NB4 (cell line): ENCODE measurements at places on chromosomes 1 and 21.

DNA sequence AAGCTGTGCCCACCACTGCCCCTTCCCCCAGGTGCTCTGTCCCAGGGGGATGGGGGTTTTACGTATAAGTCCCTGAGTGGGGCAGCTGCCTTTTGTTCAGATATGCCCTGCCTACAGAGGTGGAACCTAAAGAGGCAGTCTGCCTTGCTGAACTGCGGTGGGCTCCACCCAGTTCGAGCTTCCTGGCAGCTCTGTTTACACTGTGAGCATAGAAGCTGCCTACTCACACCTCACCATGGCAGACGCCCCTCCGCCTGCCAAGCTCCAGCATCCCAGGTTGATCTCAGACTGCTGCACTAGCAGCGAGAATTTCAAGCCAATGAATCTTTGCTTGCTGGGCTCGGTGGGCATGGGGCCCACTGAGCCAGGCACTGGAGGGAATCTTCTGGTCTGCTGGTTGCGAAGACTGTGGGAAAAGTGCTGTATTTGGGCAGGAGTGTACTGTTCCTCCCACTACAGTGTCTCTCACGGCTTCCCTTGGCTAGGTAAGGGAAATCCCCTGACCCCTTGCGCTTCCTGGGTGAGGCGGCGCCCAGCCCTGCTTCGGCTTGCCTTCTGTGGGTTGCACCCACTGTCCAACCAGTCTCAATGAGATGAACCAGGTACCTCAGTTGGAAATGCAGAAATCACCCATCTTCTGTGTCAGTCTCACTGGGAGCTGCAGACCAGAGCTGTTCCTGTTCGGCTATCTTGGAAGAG is 17.6 kb upstream of the RWDD3 start:
- no peak for DNase-seq

GRCh38 chr1:202954057-202954745 is 3.9 kb downstream of the ADIPOR1 start:
- no peak for DNase-seq

DNA sequence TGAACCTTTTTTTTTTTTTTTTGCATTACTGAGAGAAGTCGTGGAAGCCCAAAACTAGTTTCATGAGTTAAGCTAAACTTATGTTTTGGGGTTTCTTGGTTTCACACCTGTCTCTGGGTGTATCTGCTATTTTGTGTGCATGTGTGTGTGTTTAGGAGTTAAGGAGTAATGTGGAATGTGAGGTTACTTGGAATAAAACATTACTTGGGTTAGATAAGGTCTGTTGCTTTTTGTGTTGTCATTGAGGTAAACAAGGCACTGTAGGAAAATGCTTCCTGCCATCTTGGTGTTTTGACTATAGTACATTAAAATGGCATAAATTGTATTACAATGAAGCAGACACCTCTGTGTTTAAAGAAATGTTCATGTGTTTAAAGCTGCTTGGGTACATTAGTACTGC is 2.9 kb downstream of the TENT5C start:
- no peak for DNase-seq

GRCh38 chr1:93619507-93620171 is 62.0 kb downstream of the BCAR3 start:
- DNase-seq: peak; percentile 30

- DNase-seq: no peak
Observed at GRCh38 chr1:25641931-25642573, 25.5 kb downstream of the MAN1C1 start.

GRCh38 chr1:209355415-209355814 is 228.1 kb upstream of the CAMK1G start:
- DNase-seq: no peak

GRCh38 chr1:32848354-32849063 is 22.2 kb downstream of the FNDC5 start:
- DNase-seq: no peak

GRCh38 chr1:180586671-180587155 is 27.9 kb downstream of the OVAAL start:
- DNase-seq: no peak

- no peak for DNase-seq
Observed at GRCh38 chr1:33394770-33395169, 36.1 kb downstream of the PHC2 start.

GRCh38 chr1:186033847-186034271 is 299.7 kb downstream of the HMCN1 start:
- DNase-seq: no peak

- peak; percentile 25 for DNase-seq
Observed at GRCh38 chr21:30463713-30464112, 16.5 kb downstream of the KRTAP19-1 start.

DNA sequence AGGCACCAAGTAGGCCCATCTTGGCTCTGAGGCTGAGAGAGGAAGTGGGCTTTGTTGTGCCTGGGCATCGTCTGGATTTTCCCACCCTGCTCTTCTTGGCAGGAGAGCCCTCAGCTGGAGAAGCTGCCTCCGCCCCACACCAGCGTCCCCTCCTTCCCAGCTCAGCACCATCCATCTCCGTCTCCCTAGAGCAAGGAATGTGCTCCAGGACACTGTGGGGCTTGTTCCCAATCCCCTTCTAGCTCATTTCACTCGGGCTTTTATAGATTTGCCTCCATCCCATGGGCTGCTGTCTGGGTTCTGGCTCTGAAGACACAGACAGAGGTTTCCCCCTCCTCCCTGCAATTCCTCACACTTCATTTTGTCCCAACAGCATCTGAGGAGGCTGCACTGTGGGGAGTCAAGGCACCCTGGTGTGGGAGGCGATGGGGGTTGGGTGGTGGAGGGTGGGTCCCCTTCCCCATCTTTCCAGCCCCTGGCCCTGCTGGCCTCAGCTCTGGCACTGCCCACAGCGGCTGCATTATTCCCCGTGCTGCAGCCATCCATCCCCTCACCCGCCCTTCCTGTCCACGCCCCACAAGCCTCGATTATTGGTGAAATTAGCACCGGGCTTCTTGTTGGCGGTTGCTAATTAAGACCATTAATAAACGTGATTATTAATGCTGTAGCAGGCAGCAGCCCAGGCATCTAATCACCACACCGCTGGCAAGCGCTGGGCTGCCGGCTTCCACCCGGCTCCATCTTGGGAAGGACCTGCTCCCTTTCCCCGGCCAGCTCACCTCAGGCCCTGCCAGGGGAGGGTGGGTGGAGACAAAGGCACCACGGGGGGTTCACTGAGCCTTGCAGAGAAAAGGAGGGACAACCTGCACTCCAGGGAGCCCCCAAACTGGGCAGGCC is 21.7 kb downstream of the RHBG start:
- DNase-seq: no peak

GRCh38 chr1:36086529-36087232 is 2.0 kb upstream of the ADPRS start:
- DNase-seq: no peak

- DNase-seq: no peak
Observed at GRCh38 chr1:233230011-233230410, 65.5 kb downstream of the PCNX2 start.

- DNase-seq: no peak
Observed at GRCh38 chr1:89743788-89744187, 77.0 kb upstream of the LRRC8D start.

DNA sequence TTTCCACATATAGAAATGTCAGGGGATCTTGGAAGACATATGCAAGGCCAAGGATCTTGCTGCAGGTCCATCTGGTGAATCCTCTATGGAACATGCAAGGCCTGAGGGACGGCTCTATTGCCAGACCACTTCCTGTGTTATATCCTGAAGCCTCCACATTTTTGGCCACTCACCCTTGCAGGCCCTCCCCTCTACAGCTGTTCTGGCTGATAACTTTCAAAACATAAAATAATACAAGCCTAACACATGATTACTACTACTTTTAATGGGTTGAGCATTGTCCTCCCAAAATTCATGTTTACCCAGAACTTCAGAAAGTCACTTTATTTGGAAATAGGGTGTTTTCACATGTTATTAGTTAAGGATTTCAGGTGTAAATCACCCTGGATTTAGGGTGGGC is 18.5 kb upstream of the LYPLAL1 start:
- peak; percentile 24 for DNase-seq

GRCh38 chr1:47687631-47688460 is 250.0 kb downstream of the FOXD2 start:
- no peak for DNase-seq

- no peak for DNase-seq
Observed at GRCh38 chr1:190474650-190475211, 2.9 kb downstream of the BRINP3 start.

DNA sequence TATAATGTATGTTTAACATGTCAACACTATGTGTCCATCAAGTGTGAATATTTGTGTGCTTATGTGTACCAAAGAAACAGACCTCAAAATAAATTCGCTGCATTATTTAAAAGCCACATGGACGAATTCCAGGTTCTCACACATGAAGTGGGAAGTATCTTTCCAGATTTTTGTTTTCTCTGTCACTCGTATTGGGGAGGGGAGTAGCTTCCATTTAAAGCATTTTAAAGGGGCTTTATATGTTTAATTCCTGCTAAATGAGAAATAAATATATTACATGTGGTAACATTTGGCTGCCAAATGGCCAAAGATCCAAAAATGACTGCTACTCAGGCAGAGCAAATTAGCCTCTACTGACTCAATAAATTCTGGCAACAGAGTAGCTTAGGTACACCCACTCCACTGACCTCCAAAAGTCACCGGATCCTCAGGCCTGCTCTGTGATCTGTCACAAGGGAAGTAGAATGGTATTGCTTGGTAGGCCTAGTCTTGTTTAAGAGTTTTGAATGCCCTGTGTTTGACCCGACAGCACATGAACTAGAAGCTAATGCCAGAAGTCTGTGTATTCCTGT is 178.1 kb downstream of the ZP4 start:
- DNase-seq: no peak

GRCh38 chr1:26233903-26234643 is at the start of gene CEP85:
CEP85 (plus strand) TSS chr1:26234200; CDS start chr1:26239784, 5,584 bp downstream.
- peak; percentile 96 for DNase-seq

DNA sequence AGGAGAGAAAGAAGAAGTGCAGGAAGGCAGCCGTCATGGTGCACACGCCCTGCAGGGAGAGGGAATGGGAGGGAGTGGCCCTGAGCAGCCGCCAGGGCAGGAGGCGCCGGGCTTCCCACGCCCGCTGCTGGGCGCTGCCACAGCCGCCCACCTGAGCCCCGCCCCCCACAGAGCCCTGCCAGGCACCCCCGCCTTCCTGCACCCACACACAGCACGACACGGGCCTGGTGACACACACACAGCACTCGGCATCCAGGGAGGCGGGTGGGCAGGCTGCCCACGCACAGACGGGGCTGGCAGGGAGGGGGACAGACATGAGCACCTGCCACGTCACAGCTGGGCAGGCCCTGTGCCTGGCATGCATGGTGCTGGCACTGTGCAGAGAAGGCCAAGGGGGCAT is 27.5 kb downstream of the ADGRB2 start:
- DNase-seq: no peak

DNA sequence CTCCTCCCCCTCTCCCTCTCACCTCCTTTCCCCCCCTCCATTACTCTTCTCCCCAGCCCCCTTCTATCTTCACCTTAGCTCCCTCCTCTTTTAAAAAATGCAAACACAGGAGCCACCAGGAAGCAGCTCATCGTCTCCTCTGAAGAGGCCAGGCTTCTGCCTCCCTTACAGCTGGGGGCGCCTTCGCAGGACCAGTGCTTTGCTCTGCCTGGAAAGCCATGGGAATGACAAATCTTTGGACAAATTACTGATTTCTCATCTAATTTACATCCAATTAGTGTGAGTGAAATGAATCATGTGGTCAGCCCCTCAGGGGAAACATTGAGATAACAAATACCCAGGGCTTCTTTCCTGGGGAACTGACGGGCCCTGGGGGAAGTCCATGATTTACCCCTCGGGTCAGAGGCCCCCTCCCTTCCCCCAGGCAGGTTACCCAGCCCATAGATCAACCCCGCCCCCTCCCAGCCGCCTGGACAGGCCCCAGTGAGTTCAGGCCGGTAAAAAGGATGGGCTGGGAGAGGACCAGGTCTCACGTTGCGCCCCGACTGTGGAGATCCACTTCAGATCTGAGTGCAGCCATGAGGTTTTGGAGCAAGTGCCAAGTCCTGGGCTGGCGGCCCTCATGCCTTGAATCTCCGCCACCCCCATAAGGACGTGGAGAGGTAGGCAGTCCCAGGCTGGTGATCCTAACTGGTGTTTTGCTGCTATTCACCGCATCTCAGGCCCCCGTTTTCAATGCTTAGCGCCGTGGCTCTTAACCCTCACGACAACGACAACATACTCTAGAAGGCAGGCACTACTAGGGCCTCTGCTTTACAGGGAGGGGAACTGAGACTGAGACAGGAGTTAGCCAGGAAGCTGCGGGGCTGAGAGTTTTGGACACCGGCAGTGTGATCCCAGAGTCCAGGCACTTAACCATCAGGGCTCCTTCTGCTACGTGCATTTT is 300.8 kb downstream of the RRAGC start:
- DNase-seq: no peak

- DNase-seq: peak; percentile 49
Observed at GRCh38 chr1:6600410-6601048, 2.1 kb downstream of the KLHL21 start.

DNA sequence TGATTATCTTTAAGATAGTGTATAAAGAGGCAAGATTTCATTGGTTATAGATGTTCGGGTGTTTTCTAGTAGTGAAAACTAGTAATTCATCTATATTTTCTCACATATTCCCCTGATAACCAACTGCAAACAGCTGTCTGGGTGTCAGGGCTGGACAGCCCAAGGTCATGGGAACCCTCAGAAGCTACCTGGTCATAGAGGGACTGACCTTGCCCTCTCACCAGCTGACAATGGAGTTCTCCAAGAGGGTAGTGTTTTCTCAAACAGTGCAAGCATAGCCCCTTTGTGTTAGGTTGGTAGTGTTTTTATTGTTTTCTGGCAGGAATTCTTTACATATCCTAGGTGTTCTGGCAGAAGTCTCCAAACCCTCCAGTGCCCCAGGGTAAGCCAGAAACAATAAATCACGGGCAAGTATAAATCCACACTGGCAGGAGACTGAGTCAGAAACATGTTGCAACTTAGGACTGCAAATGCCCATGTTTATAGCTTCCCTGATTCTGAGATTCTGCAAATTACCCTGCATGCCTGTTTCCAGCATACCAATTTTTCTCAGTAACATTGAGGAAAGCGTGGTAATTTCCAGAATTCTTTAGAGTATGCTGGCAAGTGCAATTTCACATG is 82.8 kb upstream of the ATP1A1 start:
- DNase-seq: no peak

DNA sequence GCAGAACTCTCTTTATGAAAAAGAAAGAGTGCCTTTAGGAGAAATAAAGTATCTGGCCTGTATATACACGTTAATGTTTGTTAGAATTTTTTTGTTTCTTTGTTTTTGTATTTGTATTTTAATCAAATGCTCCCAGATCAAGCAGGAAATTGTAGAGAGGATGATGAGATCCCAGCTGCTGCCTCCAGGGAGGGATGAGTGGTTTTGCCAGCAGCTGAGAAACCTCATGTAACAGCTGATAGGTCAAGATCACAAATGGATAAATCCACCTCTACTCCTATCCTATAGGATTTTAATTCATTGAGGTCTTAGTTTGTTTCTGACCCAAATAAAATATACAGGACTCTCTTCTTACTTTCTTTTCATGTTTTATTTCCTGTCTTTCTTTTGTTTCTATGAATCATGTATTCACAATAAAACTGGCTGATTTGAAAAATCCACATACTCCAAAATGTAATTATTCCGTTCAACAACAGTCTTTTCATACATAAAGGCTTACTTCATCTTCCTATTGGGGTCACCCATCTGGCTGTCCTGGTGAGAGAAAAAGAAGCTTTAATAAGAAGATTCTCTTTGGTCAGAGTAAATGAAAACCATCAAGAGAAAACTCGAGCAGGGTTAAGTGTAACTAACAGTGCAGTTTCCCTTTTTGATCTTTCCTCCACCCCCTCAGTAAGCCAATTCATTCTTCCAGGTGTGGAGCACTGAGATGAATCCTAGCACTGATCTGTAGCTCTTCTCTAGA is 129.3 kb upstream of the PLPPR5 start:
- no peak for DNase-seq
